Effector CD4-positive, alpha-beta T cell (primary cell): ENCODE measurements at places on chromosomes 5 and 9.

GRCh38 chr5:36240779-36241630 lies 720 bp downstream of the NADK2 start:
- DNase-seq, result peak; percentile 13

GRCh38 chr5:71475788-71476384 lies 20.4 kb downstream of the BDP1 start:
- DNase-seq, result no peak

- DNase-seq, result no peak
These were observed 223.6 kb upstream of the SGCD start for GRCh38 chr5:156103155-156103885.

DNA sequence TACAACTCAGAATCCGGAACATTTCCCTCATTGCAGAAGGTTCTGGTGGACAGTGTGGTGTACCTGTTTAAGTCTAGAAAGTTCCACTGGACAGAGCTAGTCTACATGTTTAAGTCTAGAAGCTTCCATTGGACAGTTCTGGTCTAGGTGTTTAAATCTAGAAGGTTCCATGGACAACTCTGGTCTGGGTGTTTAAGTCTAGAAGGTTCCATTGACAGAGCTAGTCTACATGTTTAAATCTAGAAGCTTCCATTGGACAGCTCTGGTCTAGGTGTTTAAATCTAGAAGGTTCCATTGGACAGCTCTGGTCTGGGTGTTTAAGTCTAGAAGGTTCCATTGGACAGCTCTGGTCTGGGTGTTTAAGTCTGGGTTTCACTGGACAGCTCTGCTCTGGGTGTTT lies 25.0 kb downstream of the CCDC187 start:
- no peak for DNase-seq

- no peak for DNase-seq
These were observed at the start of gene HCN1 for GRCh38 chr5:45696206-45696836. TSS of gene HCN1 (minus strand) at chr5:45696380.

DNA sequence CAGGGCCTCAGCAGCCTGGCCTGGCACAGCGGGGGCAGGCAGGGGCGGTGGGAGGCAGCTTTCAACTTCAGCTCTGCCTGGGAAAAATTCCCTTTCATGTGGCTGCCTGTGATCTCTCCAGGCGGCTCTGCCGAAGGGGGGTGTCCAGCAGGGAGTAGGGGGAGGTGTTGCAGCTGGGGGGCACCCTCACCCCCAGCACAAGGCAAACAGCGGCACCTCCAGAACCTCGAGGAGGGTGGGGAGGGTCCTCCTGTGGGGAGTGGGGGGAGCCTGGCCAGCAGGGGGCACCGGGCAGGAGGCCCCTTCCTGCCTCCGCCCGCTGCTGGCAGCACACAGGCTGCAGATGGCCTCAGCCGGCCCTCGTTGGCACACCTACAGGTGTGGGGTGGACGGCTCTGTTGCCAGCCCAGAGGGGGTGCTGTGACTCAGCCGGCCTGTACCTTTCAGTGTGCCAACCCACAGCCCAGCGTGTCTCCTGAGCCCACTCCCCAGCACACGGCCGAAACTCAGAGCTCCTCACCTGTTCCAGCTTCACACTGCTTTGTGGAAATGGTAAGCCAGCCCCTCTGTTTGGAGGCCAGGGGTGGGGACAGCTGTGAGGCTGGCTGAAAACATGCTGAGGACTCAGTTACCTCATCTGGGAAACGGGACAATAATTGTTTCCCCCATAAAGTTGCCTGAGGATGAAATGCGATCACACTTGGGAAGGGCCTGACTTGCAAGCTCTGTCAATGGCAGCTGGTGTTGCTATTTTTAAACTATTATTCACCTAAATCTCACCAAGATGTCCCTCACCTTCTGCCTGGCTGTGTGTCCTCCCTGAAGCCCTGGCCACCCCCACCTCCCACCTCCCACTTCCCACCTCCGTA lies 37.0 kb downstream of the CXXC5 start:
- DNase-seq, result no peak
